ENCODE measurements at places on chromosomes 16 and 17.

DNA sequence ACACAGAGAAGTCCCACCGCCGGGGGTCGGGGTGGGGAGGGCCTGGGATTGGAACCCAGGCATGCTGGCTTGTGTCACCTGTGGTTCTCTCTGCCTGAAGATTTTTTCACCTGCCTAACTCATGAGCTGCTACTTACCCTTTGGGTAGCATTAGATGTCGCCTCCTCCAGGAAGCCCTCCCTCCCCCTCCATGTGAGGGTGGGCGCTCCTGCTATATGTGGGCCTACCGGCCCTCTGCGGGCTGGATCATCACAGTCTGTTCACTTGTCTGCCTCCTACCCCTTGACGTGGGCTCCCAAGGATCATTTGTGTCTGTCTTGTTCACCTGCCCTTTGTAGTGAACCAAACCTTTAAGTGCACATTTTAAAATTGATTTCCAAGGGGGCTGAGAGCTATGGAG lies 106.8 kb downstream of the SEC14L1 start:
- DNase-seq, result no peak

GRCh38 chr16:50866806-50867205 lies 124.9 kb downstream of the CYLD start:
- no peak for DNase-seq

DNA sequence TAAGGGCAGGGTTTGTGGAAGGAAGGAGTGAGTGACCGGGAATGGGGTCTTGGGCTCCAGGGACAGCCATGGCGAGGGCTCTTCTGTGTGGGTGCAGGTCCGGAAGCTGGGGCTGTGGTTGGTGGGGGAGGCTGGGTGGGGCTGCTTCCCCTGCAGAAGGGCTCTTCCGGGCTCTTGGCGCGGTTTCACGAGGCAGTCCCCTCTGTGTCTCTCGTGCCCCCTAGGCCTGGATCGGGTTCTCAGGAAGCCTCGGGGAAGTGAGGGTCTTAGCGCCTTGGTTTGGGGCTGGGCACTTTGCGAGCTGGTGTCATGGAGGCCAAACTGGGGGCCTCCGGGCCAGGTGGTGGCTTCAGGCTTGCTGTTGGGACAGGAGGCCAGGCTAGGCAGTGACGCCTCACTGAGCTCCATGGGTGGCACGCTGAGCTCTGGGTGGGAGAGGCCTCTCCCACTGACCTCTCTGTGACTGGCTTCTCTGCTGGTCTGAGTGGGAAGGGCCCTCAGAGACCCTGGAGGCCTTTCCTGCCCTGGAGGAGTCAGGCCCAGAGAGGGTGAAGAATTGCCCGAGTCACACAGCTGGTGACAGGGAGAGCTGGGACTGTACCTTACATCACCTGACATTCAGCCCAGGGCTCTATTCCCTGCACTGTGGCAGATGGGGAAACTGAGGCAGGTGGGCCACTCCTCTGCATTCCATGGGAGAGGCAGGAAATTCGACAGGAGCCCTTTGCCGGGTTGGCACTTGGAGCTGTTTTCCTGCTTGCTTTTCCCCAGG lies 8.2 kb downstream of the ADCY7 start:
- DNase-seq, result no peak

DNA sequence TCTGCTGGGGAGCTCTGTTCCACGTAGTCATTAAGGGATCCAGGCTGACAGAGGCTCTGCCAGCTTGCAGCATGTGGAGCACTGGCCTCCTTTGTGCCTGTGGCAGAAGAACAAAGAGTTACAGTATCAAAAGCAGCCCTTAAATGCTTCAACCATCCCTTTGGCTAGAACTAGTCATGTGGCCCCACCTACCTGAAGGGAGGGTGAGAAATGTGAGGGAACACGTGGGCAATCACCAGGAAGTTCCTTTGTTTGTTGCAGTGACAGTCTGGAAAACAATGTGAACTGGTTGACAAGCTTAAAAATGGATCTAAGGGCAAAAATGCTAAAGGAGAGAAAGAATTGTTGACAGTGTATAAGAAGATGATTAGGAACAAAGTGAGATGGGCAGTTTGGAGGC lies 290.4 kb upstream of the HSBP1 start:
- DNase-seq, result no peak

GRCh38 chr17:60959011-60959410 lies 281.4 kb downstream of the BCAS3 start:
- DNase-seq, result no peak

- peak; percentile 73 for DNase-seq
Measured at GRCh38 chr16:79653373-79653891, 52.9 kb upstream of the MAF start.

GRCh38 chr17:68085771-68086381 lies 50.3 kb downstream of the KPNA2 start:
- DNase-seq, result no peak

GRCh38 chr16:1575578-1575977 lies 36.3 kb downstream of the IFT140 start:
- no peak for DNase-seq

DNA sequence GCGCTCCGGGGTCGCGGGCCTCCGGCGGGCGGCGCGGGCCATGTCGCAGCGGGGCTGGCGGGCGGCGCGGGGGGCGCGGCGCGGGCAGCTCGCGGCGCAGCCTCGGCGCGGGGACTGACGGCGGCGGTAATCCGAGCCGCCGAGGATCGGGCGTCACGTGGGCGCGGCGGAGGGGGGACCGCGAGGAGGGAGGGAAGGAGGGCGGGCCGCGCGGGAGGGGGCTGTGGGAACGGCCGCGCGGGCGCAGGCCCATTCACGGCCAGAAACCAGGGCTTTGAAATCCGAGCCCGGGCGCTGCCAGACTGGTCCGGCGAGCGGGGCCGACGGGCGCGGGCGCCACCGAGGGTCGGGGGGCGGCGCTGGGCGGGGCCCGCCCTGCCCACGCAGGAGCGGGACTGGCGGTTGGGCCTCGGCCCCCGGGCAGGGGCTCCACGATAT lies at the start of gene MTSS2:
TSS of gene MTSS2 (minus strand) at position 116 of the 438 bp plus-strand sequence. CDS start 262 bp downstream, outside the sequence.
- peak; percentile 77 for DNase-seq

DNA sequence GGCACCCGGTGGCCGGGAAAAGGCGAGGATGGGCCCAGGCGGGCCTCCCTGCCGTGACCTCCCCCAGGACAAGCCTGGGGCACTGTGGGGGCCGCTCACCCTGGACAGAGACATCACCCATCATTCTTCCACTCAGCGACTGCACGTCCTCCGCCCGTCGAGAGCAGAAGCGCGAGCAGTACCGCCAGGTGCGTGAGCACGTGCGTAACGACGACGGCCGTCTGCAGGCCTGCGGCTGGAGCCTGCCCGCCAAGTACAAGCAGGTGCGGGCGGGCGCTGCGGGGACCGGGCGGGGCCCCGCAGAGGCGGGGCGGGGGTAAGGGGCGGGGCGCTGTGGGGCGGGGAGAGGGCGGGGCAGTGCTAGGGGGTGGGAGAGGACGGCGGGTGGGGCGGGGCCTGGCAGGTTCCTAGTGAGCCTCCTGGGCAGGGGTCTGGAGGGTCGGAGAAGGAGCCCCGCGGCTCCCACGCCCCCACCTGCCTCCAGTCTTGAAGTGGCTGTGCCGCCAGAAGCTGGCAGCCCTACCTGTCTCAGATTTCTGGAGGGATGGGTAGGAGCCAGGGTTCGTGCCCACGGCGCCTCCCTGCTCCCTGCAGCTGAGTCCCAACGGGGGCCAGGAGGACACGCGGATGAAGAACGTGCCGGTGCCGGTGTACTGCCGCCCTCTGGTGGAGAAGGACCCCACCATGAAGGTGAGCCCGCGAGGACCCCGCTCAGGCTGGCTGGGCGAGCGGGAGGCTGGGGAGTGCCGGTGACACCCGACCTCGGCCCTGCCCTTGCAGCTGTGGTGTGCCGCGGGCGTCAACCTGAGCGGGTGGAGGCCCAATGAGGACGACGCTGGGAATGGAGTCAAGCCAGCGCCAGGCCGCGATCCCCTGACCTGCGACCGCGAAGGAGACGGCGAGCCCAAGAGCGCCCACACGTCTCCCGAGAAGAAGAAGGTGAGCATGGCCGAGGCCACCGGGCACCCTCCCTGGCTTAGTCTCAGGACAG lies 7.5 kb downstream of the NME3 start:
- no peak for DNase-seq

Data from NCI-H1092 (cell line).